ENCODE measurements at places on chromosomes 12 and 14.

DNA sequence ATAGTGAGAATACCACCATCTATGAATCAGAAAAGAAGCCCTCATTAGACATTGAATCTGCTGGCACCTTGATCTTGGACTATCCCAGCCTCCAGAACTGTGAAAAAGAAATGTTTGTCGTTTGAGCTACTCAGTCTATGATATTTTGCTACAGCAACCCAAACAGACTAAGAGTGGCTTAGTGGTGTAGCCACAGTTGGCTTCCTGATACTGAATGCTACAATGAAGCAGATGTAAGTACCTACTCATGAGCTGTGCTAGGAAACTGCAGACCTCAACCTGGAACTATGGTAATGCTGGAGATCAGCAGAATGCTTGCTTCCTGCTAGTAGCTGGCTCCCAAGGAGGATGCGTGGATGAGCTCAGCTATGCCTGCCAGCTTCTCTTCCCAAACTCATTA, 268.6 kb upstream of the CRY1 start:
- DNase-seq = no peak

GRCh38 chr12:50415899-50416479, 15.3 kb downstream of the LARP4 start:
- no peak for DNase-seq

- DNase-seq = no peak
These were observed 2.4 kb upstream of the WIF1 start for GRCh38 chr12:65123435-65124063.

DNA sequence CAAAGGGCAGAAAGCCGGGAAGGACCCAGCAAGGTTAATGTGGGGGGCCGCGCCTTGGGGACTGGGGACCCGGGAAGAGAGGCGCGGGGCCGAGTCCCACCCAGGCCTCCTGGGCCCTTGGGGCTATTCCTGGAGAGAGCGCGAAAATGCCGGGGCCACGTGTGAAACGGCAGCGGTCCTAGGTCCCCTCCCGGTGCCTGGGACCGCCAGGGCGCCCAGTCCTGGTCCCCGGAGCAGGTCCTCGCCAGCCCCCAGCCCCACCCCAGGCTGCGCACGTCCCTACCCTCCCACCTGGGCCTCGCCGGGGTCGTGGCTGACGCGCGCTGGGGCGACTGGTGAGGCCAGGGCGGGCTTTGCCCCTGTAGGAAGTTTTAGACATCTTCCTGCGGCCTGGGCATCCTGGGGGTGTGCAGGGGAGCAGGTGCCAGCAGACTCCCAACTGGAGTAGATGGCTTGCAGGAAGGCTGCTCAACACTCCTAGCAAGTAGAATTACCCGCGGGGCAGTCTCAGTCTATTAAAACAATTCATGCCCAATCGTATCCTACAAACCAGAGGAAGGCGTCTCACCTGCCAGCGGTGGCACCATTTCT, 708 bp downstream of the FAR2 start:
- peak; percentile 8 for DNase-seq

GRCh38 chr14:48274826-48275225, 599.4 kb upstream of the MDGA2 start:
- no peak for DNase-seq

DNA sequence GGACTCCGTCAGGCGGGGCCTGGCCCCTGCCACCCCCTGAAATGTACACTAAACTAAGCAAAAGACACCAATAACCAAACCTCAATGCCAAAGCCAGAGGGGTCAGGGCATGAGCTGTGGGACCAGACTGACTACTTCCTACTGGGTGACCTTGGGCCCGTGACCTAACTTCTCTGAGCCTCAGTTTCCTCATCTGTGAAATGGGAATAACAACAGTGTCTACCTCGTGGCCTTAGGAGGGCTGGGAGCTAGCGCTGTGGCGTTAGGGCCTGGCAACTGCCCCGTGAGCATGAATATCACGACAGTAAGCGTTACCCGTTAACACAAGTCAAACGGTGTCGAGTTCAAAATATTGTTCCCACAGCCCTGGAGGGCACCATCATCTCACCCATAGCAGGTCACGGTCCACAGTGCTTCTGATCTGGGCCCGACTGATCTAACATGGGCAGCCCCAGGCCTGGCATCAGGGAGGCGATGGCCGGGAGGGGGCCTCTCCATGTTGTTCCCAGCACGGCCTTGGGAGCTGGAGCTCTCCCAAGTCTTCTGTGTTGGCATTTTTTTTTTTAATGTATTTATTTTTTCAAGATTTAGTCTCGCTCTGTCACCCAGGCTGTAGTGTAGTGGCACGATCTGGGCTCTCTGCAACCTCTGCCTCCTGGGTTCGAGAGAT, 52.2 kb downstream of the TESC start:
- DNase-seq = no peak

- no peak for DNase-seq
These were observed 30.9 kb downstream of the CCNK start for GRCh38 chr14:99512110-99512449.

DNA sequence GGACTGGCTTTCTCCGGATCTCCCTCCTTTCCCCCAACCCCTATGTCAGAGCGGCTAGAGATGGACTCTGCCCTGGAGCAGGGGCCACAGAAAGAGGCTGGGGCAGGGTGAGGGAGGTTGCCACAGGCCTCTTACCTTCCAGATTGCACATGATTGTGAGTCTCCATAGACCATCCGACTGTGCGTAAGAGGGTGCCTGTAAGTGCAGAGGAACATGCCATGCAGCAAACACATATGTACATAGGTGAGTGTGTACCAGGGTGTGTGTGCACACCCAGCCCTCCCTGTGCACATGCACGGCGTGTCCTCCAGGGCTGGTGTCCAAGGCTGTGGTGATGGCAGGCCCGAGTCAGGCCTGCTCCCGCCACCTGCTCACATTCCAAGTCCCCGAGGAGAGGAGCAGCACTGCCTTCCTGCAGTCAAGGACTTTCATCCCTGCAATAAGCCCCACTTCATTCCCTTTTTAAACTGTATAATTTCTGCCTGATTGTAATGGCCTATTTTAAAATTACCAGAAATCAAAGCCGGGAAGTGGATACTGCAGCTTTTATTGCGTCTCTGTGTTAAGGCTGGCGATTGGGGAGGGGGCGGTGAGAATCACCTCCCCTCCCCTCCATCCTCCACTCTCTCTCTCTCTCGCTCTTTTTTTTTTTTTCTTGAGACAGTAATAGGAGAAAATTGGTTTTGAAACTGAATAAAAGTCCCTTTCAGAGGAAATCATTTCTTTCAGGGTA, 28.5 kb downstream of the FAM222A start:
- no peak for DNase-seq

DNA sequence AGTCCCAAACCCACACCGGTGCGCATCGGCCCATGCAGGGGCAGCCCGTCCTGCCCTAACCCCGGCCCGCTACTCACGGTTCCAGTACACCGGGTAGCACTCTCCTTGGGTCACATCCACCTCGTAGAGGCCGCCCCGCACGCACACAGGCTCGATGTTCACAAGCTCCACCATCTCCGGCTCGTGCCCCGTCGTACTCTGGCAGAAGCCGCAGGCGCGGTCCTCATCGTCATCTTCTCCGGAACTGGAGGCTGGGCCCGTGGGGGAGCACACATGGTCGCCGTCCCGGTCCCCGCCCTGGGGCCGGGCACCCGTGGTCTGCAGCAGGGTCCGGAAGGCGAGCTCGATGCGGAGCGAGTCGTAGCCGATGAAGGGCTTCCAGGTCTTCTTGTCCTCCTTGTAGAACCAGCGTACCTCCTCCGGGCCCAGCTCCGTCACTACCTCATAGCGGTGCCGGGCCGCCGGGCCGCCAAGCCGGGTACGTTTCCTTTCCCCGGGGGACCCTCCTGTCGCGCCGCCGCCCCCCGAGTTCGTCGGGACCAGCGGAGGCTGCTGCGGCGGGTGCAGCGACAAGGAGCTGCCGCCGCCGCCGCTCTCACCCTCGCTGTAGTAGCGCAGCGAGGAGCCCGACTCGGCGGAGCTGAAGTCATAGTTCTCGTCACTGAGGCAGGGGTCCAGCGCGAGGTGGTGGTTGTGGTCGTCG, 788 bp downstream of the DDHD1 start:
- peak; percentile 61 for DNase-seq

DNA sequence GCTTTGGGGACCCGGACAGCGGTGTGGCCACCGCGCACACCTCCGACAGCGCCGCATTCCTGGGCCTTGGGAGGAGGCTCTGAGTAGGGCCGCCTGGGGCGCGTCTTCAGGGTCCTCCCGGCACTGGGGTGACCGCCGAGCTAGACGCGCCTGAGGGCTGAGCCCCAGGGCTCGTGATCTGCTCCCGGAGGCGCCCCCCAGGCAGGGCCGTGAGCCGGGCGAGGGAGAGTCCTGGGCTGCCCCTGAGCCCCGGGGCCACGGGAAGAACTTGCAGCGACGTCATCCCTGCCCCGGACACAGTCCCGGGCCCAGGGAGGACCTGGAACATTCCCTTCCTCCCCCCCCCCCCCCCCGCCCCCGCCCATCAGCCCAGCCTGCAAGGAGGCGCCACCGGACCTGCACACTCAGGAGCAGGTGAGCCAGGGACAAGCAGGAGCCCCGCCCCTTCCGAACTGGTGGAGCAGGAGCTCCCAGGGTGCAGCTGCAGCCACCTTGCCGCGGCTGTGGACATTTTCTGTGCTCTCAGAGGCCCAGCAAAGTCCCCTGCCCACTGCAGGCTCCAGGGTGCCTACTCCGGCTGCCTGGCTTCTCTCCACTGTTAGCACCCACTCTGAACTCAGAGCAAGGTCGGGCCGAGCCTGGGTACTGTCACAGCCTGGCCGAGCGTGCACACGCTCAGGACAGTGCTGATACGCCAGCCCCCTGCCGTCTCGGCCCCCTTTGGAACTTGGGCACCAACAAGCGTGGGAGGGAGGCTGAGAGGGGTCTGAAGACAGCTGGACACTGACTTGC, 50.7 kb downstream of the A2M start:
- peak; percentile 16 for DNase-seq

DNA sequence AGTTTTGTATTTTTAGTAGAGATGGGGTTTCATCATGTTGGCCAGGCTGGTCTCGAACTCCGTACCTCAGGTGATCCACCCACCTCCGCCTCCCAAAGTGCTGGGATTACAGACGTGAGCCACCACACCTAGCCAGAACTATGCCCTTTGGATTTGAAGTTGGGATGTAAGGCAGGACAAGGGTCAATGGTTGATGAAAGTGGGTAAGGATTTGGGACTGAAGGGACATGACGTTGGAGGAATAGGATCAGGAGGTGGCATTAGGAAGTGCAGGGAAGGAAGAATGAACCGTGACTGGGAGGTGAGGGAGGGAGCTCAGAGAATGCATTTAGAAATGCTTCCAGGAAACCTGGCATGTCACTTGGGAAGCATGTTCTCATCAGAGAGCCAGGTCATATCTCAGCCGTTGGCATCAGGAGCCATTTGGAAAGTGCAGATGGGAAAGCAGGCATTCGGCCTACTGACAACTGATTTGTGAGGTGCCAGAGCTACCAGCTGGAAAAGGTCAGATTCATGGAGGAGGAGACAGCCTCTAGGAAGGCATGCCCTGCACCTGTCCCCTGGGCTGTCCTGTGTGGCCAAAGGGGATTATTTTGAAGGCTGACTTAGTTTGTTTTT, 2.2 kb downstream of the CRADD start:
- DNase-seq = no peak

DNA sequence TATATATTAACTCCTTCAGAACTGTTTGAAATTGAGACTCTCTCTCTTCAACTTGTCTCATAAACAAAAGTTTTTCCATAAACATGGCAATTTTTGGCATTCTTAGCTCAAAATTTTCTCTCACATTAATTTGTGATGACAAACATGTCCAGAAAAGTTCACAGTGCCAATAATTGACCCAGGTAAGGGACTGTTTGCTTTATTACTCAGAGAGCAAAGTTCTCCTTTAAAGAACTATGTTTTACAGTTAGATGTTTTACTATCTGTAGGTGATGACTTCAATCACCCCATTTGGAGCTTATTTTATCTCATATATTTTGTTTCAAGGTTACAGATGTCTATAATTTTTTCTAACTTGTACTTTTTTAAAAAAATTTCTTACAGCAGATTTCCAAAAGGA, 855.6 kb downstream of the SLC16A7 start:
- no peak for DNase-seq

GRCh38 chr12:103392722-103393121, 103.0 kb downstream of the C12orf42 start:
- no peak for DNase-seq

- DNase-seq = peak; percentile 49
These were observed 29.4 kb upstream of the BCL7A start for GRCh38 chr12:121992059-121992879.

GRCh38 chr12:43444940-43445564, 107.0 kb downstream of the ADAMTS20 start:
- peak; percentile 49 for DNase-seq

DNA sequence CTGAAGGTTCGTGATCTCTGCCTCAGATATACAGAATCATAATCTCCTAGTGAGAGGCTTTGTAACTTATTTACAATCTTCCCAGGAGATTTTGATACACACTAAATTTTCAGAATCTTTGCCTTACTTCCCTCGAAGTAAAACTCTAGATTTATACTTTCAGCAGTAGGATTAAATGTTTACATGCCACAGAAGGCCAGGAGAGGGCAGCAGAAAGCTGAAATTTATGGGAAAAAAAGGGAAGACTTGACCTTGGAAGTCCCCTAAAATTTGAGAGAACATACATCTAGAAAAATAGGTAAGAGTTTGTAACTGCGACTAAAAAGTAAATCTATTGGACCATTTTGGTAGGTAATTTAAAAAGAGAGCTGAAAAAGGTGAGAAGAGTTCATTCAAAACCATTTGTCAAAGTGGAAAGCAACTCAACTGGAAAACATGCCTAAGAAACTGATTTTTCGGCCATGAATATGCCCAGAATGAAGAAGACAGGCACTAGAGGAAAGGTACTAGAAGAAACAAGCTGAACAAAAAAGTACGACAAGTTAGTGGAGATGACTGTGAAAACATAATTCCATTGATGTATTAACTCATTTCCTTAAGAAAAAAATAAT, 242.0 kb upstream of the MDGA2 start:
- DNase-seq = no peak

- DNase-seq = no peak
These were observed 210.7 kb upstream of the ATP2B1 start for GRCh38 chr12:89919241-89919906.

DNA sequence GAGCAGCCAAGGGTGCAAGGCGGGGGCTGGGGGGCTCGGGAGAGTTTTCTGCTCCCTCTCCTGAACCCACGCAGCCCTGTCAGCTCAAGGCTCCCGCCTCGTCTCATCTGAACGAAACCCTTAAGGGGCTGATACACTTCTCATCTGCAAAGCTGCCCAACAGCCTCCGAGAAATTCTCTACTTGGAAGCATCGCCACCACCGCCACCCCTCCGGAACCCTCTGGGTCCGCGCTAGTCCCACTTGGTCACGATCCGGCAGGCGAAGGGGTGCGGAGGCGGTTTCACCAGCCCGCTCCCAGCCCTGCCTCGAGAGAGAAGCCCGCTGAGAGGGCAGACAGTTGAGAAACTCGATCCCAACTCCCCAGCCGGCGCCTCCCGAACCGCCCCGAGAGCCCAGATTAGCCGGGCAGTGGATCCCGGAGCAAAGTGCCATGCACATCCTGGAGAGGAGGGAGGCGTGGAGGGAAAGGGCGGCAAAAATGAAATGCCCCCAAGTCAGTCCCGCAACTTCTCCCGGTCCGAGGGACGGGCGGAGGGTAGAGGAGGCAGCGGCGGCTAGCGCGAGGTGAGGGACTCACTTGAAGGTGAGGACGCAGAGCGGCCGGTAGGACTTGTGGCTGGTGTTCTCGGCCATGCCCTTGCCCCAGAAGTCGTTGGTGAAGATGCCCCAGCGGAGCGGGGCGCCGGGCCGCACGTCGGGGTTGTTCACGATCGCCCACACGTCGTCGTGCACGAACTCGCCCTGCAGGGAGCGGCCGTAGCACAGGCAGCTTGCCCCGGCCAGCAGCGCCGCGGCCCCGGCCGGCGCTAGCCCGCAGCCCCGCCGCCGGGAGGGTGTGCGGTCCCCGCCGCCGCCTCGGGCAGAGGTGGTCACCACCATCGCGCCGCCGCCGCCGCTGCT, 620 bp downstream of the TMTC1 start:
- DNase-seq = no peak

- DNase-seq = no peak
These were observed 3.0 kb upstream of the CMKLR1 start for GRCh38 chr12:108341854-108342847.

All from stimulated activated CD4-positive, alpha-beta T cell treated with anti-CD3 and anti-CD28 coated beads, Interleukin-12 subunit alpha, Interleukin-12 subunit beta, amount 100 ng/mL, for 4 hours (primary cell).